ENCODE measurements at places on chromosomes 5 and 9. TPM values are rescaled to one million over a fixed set of nuclear protein-coding genes. Genes with fewer than 3 reads are reported as not detected.
A peak's percentile ranks its signal among the peaks of the same experiment; 100 is the strongest.

GRCh38 chr5:72476721-72477120 lies 30.5 kb downstream of the ZNF366 start:
- H3K27me3 ChIP-seq: no peaks in the 10 kb centered on the region
- DNase-seq: no peak
- H3K27ac ChIP-seq: no peak overlapping the region
- H3K4me3 ChIP-seq: no peak overlapping the region
- H3K4me1 ChIP-seq: no peaks in the 10 kb centered on the region
- no peaks in the 10 kb centered on the region for H3K36me3 ChIP-seq

GRCh38 chr9:7363777-7364477 lies 435.7 kb downstream of the DMAC1 start:
- DNase-seq: no peak
- H3K36me3 ChIP-seq: no peaks in the 10 kb centered on the region
- H3K27ac ChIP-seq: no peak overlapping the region
- no peaks in the 10 kb centered on the region for H3K4me1 ChIP-seq
- no peaks in the 10 kb centered on the region for H3K27me3 ChIP-seq
- no peak overlapping the region for H3K4me3 ChIP-seq

- H3K27me3 ChIP-seq: no peaks in the 10 kb centered on the region
- H3K4me3 ChIP-seq: no peak overlapping the region
- H3K4me1 ChIP-seq: no peaks in the 10 kb centered on the region
- H3K27ac ChIP-seq: no peak overlapping the region
- DNase-seq: no peak
Measured at GRCh38 chr5:163563880-163564279, 58.5 kb downstream of the MAT2B start.

DNA sequence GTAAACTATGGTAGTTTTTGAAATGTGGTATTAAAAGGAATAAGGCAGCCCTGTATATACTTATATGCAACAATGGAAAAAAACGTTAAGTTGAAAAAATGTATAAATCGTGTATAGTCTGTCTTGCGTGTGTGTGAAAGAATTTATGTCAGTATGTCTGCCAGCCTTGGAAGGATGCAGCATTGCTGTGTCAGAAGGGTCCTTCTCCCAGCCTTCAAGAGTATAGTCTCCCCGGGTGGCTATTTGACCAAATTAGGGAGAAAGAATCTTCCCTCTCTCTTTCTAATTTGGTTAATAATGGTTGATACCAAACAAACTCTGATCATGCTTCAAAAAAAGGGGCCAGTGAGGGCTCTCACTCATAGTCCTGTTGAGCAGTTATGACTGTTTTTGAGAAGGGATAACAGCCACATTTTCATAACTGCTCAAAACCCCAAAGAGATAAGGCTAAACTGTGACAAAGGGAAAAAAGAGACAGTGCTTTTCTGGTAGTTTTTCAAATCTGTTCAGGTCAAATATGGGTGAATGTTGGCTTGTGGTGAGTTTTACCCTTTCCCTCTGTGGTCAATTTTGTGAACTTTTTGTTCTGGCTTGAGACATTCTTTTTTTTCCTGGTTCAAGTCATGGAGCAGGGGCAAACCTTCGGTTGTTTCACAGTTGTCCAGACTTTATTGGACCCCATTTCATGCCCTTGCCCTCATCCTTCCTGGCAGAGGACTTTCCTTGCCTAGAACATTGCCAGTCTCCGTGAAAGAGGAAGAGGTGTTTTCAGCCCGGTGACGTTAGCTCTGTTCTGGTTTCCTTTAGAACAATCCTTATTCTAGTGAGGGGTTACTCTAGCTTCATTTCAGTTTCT lies 21.0 kb downstream of the SNX30 start:
- no peak for DNase-seq
- no peak overlapping the region for H3K4me3 ChIP-seq
- no peaks in the 10 kb centered on the region for H3K27me3 ChIP-seq
- H3K27ac ChIP-seq: peak overlapping the region; percentile 49
- H3K4me1 ChIP-seq: peaks cover 44% of the 10 kb centered on the region

- H3K27me3 ChIP-seq: no peaks in the 10 kb centered on the region
- H3K36me3 ChIP-seq: no peaks in the 10 kb centered on the region
- no peak overlapping the region for H3K27ac ChIP-seq
- no peaks in the 10 kb centered on the region for H3K4me1 ChIP-seq
Measured at GRCh38 chr5:34585601-34586104, 70.5 kb upstream of the RAI14 start.

DNA sequence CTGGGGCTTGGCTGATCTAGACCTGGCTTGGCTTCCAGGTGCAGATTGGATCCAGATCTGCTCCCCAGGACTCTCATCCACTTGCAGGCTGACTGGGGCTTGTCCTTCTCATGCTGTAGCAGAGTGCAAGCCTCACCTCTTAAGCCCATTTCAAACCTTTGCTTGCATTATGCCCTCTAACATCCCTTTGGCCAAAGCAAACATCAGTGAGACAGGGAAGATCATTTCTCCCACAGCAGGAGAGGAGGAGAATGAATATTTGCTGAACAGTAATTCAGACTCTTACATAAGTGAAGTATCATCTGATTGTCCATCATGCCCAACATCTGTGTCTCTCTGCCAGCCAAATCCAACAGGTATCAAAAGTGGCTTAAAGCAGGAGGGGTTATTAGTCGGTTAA lies 194.9 kb downstream of the C9orf152 start:
- H3K36me3 ChIP-seq: no peaks in the 10 kb centered on the region
- no peaks in the 10 kb centered on the region for H3K4me1 ChIP-seq
- no peak overlapping the region for H3K27ac ChIP-seq
- H3K27me3 ChIP-seq: no peaks in the 10 kb centered on the region
- H3K4me3 ChIP-seq: no peak overlapping the region
- no peak for DNase-seq

GRCh38 chr9:125959951-125960619 lies 212.9 kb downstream of the PBX3 start:
- DNase-seq: peak; percentile 15
- H3K27me3 ChIP-seq: no peaks in the 10 kb centered on the region
- no peak overlapping the region for H3K4me3 ChIP-seq

Gene ZDHHC11B
- total RNA-seq: 0.34 TPM

Gene PPP1R26
- total RNA-seq: 0.22 TPM

Data from Karpas-422 (cell line).